ENCODE measurements at places on chromosomes 2 and 18.

DNA sequence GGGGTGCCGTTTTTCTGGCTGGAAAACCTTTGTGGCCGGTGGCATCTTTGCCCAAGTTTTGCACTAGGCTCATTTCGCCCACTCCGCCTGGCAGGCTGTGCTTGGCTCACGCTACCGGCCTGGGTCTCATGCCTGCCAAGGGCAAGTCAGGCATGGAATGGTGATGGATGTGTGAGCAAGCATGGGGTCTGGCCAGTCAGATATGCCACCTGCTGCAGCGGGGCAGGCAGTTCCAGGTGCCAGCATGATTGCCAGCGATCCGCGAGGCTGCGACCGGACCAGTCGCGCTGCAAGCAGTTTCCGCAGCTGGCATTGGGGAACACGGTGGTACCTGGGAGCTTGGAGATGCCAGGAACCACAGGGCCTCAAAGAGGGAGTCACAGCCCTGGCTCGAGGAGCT is 40.6 kb downstream of the TAF1B start:
- DNase-seq: no peak

DNA sequence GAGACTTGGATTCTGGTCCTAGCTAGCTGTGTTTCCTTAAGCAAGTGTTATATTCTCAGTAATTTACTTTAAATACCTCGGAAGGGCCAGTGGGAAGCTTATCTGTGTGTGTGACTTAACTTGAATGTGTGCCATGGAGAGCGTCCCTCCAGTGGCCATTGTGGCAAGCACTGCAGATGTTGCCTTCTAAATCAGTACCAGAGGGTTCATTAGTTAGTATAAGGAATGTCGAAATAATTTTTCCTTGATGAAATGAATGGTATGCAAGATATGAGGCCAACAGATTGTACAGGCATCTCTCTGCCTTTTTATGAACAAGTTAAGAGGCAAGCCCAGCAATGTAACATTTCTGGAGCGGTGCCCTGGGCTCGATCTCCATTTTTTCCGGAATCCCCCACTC is 52.0 kb downstream of the FBXO36 start:
- no peak for DNase-seq

DNA sequence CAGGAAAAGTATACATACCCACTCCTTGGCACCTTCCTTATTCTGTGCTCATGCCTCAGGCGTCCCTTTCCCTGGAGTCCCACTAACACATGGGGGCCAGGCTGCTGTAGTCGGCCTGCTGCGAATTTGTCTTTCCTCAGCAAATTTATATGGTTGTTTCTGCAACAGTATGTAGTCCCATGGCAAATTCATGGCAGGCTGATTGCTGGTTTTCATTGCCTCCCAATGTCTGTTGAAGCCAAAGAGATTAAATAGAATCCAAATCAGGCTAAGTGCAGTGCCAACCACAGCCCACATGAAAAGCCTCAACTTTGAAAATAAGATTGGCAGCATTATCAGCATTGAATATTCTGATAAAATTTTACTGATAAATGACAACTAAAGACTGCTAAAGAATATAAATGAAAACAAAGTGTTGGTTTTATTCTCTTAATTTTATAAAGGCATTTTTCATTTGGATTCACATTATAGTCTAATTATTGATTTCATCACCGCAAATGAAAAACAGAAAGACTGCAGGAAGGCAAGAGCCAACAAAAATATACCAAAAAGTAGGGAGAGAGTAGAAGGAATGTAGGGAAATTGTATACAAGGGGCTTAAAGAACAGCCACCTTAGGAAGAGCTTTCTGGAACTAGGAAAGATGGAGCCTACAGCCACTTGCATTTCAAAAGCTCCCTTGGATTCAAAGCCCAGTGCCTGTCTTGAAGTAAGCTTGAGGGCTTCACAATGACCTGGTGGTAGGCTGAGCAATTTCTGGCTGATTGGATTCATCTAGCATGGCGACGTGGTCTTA is 283.7 kb upstream of the MMADHC start:
- DNase-seq: no peak

GRCh38 chr2:105567996-105568494 is 169.2 kb upstream of the FHL2 start:
- DNase-seq: no peak

GRCh38 chr2:20451761-20452499 is 5.1 kb downstream of the RHOB start:
- DNase-seq: no peak

DNA sequence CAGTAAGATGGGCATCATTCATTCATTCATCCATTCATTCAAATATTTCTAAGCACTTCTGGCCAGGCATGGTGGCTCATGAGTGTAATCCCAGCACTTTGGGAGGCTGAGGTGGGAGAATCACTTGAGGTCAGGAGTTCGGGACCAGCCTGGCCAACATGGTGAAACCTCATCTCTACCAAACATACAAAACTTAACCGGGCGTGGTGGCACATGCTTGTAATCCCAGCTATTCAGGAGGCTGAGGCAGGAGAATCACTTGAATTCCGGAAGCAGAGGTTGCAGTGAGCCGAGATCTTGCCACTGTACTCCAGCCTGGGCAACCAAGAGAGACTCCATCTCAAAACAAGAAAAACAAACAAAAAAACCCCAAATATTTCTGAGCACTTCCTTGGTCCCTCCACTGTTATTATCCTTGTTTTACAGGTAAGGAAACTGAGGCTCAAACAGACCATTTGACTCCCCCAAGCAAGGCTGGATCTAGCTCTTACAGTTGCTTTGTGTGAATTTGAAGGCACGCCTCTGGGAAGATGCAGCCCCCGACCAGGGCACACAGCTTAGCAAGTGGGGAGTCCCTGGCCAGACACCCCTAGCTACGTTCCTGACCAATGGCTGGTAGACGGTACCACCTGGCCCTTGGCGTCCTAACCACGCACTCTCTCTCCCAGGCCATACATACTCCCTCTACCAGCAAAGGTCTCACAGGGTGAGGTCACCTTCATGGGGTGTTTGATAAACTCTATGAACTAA is 50.6 kb upstream of the ODC1 start:
- no peak for DNase-seq

DNA sequence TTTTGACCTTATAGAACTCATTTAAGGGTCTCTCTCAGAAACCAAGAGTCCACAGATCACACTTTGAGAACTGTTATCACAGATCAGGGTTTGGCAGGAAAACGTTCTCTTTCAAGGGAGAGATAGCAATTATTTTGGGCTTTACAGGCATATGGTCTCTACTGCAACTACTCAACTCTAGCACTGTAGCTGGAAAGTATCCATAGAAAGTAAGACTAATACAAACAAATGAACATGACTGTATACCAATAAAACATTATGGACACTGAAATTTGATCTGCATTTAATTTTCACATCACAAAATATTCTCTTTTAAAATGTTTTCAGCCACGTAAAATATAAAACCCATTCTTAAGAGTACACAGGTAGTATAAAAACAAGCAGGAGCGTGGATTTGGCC is 100.5 kb downstream of the TRIP12 start:
- DNase-seq: no peak

Data from CD8-positive, alpha-beta memory T cell (primary cell).